Renal cortical epithelial cell (primary cell): ENCODE measurements at places on chromosomes 1 and 21.

- DNase-seq, result peak; percentile 78
Observed at GRCh38 chr1:206472454-206472853, 2.2 kb downstream of the IKBKE start.

DNA sequence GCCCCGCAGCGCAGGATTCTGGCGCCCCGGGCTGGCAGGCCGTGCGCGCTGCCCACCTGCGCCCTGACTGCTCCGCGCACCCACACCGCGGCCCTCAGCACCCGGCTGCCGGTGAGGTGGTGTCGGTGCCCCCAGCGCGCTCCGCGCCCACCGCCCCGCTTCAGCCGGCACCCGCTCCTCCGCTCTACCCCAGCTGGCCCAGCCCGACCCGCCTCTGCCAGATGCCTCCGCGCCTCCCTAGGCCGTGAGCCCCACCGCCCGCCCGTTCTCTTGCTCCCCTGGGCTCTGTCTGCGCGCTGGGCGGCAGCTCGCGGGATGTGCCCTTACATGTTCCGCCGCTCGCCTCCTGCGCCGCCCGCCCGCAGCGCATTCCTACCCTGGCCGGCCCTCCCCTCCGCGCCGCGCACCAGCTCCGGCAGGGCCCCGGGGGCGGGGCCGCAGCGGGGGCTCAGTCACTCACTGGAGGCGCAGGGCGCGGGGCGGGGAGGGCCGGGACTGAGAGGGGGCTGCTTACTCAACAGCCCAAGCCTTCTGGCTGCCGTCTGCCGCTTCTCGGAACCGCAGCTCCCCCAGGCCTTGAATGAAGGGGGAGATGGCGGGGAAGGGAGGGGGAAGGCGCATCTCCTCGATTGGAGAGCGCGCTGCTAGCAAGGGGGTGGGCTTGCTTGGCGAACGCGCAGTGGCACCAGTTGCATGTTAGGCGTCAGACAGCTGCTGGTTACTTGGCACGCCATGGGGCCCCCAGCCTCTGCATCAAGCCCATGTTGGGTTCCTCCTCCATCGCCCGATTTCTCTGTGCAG lies at the start of gene PHLDA3:
TSS of gene PHLDA3 (minus strand) at position 345 of the 801 bp plus-strand sequence. CDS start 402 bp downstream, outside the sequence.
- peak; percentile 61 for DNase-seq

DNA sequence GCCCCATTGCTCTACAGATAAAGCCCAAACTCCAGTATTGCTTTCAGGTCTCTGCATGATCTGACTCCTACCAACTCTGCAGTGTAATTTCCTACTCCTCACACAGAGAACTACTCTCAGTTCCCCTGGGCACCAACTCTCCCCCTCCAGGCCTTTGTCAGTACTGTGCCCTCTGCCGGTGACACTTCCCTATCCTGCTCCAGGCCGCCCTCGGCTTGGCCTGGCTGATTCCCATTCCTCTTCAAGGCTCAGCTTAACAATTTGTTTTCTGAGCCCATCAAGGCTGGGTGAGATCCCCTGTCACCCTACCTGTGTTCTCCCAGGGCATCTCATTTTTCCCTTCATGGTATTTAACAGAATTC lies 2.6 kb downstream of the SLAMF8 start:
- DNase-seq, result no peak

DNA sequence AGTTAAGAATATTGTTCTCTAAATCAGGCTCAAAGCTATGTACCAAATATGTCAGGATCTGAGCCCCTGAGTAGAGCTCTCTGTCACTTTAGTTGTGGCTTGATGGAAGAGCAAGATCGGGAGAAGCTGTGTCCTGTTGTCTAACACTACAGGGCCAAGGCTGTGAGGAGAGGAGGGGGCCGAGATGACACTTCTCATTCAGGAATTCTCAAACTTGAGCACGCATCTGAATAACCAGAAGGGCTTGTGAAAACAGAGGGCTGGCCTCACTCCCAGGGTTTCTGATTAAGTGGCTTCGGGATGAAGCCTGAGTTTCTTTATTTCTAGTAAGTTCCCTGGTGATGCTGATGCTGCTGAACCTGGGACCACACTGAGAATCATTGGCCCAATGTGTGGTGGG lies 209.2 kb upstream of the DAB1 start:
- DNase-seq, result no peak

DNA sequence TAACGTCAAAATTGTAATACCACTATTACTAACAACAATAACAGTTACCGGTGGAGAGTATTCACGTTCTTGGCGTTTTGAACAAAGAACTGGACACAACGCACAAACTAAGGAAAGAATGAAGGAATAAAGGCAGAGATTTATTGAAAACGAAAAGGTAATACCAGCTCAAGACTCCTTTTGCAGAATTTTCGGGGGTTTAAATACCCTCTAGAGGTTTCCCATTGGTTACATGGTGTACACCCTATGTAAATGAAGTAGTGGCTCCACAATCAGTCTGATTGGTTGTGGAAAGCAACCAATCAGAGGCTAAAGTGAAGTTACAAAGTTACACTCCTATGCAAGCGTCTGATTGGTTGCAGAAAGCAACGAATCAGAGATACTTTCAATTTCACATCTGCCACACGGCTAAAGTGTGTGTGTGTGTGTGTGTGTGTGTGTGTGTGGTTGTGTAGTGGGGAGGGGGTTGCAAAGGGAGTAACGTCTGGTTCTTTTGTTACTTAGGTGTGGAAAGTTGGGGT lies 1.1 kb upstream of the GTF2B start:
- DNase-seq, result peak; percentile 45

- no peak for DNase-seq
Observed at GRCh38 chr1:149888999-149889289, 10.4 kb upstream of the BOLA1 start.

GRCh38 chr1:94095112-94095637 lies 25.8 kb downstream of the ABCA4 start:
- peak; percentile 53 for DNase-seq

- DNase-seq, result peak; percentile 98
Observed at GRCh38 chr1:151992303-151993083, 1.2 kb downstream of the S100A10 start.

- peak; percentile 40 for DNase-seq
Observed at GRCh38 chr21:28770867-28771661, 221.6 kb downstream of the LTN1 start.

DNA sequence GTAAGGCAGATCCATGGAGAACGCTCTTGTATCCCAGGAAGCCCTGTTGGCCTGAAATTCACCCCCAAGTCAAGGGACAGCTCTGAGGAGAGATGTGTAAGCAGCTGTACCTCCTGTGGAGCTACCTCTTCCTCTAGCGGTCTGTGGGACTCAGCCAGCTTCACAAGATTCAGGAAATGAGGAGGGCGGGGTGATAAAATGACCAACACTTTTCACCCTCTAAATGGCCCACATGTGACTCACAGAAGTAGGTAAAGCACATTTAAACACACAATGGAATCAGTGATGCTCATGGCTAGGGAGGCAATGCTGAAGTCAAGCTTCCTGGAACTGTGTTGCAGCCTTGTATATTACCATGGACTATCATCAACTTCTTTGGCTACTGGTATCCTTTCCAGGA lies at the start of gene SH2D1B:
TSS of gene SH2D1B (minus strand) at position 135 of the 400 bp plus-strand sequence. CDS start at position 15, 120 bp downstream.
- DNase-seq, result peak; percentile 32

DNA sequence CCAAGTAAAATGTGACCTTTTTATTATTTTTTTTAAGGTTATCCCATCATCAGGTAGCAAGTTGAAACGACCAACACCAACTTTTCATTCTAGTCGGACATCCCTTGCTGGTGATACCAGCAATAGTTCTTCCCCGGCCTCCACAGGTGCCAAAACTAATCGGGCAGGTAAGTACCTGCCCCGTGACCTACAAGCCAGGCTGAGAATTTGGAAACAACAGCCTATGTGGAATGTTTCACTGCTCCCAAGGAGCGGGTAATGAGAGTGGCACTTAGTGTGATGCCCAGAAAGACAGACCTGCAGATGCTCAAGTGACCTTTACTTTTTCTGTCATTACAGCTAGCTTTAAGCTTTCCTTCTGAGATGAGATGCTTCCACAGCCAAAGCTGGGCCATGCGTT lies 6.9 kb upstream of the BMP8A start:
- DNase-seq, result no peak

GRCh38 chr1:203467550-203467921 lies 8.1 kb upstream of the PRELP start:
- DNase-seq, result no peak

DNA sequence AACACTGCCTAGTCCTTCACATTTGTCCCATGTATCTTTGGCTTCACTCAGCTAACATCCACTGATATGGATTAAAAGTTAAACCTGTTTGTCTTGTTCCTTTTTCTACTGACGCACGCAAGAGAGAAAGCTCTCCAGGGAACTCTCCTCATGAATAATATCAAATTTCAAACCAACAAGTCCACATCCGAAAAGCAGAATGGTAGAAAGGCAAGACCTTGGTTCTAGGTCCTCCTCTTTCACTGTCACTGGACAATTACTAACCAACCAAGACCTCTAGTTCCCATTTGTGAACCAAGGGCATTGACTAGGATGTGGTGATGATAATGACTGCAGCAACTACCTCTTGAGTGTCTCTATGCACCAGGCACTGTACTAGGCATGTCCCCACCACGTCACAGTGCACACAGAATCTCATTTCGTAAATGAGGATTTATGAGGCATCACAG lies 8.4 kb downstream of the PLPP3 start:
- no peak for DNase-seq

GRCh38 chr1:3515272-3515671 lies 60.8 kb downstream of the ARHGEF16 start:
- DNase-seq, result no peak

GRCh38 chr1:37477198-37477931 lies 3.0 kb downstream of the ZC3H12A start:
- peak; percentile 79 for DNase-seq

DNA sequence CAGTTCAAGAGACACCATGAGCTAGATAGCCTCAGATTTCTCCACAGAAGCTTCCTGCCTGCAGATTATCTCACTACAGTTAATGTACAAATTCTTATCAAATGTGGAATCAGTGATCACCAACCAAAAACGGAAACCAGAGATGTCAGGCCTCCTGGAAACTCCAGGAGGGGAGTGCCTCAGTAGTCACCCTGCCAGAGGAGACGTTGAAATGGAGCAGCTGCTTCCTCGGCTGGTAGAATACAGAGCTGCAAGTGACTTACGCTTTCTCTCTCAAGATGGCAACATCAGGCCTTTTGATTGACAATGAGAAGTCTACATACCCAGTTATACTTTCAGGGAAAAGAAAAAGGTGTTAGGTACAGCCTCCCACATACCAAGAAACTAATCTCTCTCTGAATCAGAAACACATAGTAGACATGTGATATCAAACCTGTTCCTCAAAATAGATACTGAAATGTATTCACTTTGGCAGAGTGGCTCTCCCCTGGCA lies 52.2 kb downstream of the ACP6 start:
- DNase-seq, result no peak

- no peak for DNase-seq
Observed at GRCh38 chr1:152388889-152389288, 25.2 kb downstream of the CRNN start.

GRCh38 chr1:91872000-91872399 lies 14.0 kb downstream of the TGFBR3 start:
- no peak for DNase-seq

GRCh38 chr1:50976890-50977574 lies 7.0 kb downstream of the CDKN2C start:
- no peak for DNase-seq

- no peak for DNase-seq
Observed at GRCh38 chr1:4101459-4102161, 201.5 kb upstream of the C1orf174 start.

DNA sequence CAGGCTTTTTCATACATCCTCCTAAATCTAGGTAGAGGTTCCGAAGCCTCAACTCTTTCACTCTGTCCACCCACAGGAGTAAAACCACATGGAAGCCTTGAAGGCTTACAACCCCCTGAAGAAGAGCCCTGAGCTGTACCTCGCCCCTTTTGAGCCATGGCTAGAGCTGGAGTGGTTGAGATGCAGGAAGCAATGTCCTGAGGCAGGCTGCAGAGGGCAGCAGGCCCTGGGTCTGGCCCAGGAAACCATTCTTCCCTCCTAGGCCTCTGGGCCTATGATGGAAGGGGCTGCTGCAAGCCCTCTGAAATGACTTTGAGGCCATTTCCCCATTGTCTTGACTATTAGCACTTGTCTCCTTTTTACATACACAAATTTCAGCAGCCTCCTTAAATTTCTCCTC lies 1503.0 kb downstream of the KCNT2 start:
- no peak for DNase-seq

DNA sequence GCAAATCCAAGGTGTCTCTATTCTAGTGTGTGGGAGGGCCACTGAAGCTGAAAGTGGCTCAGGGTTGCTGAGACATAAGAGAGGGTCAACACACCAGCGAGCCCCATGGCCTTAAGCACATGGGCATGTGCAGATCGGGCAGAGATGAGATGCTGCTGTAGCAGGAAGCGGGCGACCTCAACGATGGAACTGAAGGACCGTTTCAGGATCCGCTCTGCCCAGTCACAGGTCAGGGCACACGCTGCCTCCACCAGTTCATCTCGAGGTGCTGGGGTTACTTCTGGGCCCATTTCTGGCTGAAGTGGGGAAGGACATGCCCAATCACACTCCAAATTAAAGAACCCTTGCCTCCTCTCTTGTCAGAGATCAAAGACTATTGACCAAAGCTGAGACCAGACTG lies 3.5 kb downstream of the RFX5 start:
- DNase-seq, result no peak

DNA sequence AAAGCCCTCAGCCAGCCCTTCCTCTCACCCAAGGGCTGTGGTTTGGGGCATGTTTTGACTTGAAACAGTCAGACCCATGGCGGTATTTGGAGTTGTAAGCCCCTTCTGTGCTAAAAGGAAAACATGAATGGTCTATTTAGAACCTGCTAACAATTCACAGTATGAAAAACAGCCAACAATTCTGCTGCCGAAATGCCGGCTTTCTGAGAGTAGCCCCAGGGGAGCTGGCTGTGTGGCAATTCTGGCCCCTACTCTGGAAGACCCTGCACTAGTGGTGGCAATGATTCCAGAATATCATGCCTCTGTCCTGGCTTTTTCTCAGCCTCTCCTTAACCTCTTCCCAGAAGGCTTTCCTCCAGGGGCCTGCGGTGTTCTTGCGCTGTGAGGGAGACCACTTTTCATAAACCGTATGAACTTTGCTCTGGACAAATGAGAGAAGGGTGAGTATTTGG lies 118.7 kb downstream of the EDEM3 start:
- no peak for DNase-seq

DNA sequence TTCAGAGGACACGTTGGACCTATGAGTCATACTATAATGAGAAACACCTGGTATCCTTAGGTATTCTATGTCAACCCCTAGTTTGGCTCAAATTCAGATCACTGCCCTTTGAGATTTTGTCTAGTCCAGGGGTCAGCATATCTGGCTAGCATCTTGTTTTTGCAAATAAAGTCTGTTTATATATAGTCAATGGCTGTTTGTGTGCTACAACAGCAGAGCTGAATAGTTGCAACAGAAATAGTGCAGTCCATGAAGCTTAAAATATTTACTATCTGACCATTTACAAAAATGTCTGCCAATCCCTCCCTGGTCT lies 48.5 kb upstream of the EDEM3 start:
- no peak for DNase-seq

GRCh38 chr21:46017695-46018094 lies 36.1 kb downstream of the COL6A1 start:
- no peak for DNase-seq

GRCh38 chr1:226274138-226274537 lies 34.8 kb downstream of the LIN9 start:
- no peak for DNase-seq
